GM04503 (cell line): ENCODE measurements at places on chromosomes 4 and X.
A peak's percentile ranks its signal among the peaks of the same experiment; 100 is the strongest.

- peak; percentile 39 for DNase-seq
Observed at GRCh38 chr4:931194-931959, 739 bp downstream of the GAK start.

DNA sequence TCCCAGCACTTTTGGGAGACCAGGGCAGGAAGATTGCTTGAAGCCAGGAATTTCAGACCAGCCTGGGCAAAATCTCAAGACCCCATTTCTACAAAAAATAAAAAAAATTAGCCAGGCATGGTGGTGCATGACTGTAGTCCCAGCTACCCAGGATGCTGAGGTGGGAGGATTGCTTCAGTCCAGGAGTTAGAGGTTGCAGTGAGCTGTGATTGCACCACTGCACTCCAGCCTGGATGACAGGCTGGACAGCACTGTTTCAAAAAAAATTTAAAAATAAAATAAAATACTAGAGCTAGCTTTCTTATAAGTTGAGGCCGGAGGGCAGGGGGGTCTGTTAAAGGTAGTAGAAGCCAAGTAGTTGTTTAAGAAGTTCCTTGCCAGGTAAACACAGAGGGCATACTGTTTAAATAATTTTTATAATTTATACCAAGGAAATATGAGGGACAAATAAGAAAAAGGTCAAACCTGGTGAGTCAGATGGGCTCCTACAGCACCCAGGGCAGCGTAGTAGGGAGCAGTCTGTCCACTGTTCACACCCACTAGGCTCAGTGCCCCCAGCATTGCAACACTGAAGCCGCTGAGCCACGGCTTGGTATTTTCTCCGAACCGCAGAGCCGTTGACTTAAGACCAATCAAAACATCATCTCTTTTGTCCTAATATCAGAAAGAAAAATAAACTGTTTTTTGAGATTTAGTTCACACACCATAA, 17.3 kb downstream of the COQ2 start:
- DNase-seq: no peak

DNA sequence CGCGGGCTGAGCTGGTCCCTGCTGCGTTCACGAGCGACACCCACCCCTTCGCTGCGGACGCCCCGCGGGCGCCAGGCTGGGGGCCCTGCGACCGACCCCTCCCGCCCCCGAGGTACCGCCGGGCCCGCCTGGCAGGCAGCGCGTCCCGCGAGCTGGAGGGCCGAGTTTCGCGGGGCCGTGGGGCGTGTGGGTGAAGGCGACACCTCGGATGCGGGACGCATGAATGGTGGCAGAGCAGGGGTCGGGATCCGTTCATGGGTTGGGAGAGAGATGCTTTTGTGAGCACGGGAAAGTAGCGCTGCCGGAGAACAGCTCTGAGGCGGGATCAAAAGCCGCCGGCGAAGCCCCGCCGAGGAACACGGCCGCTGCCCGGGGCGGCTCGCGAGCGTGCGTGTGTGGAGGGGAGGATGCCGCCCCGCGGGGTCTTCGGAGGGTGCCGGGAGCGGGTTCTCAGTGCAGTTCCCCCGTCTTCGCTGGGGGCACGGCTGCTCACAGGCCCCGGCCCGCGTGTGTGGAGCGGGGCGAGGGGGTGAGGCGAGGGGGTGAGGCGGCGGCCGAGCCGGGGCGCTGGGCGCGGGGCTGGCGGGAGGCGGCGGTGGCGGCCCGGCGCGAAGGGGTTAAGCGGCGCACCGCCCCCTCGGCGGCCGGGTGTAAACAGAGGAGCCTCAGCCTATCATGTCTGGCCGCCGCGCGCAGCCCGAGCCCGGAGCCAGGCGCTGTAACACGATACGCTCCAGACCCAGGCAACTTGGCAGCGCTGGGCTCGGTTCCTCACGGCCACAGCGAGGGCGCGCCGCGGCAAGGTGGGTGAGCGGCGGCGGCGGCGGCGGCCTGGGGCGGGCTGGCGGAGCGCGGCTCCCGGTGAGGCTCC, 205.3 kb downstream of the TENM3 start:
- peak; percentile 49 for DNase-seq

GRCh38 chr4:153465615-153466080, 512 bp upstream of the TMEM131L start:
- DNase-seq: no peak

GRCh38 chrX:131045726-131046125, 12.4 kb upstream of the ARHGAP36 start:
- DNase-seq: no peak

DNA sequence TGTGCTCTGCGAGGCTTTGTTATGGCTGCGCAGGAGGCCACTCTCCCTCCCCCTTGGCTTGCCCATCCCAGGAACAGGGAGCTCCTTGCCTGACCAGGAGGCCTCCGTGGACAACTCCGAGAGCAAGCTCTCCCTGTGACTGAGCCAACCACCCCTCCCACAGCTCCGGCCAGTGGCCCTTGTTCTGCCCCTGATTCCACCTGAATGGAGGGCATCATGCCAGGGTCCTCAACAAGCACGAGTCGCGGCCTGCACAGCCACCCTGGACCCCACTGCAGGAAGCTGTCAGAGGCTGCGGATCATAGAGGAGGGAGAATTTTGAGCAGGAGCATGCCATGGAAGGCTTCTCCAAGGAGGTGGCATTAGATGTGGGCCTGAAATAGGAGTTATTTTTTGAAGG, 44.8 kb upstream of the GRPEL1 start:
- no peak for DNase-seq

- DNase-seq: no peak
Observed at GRCh38 chrX:121836000-121836399, 788.6 kb downstream of the GLUD2 start.

DNA sequence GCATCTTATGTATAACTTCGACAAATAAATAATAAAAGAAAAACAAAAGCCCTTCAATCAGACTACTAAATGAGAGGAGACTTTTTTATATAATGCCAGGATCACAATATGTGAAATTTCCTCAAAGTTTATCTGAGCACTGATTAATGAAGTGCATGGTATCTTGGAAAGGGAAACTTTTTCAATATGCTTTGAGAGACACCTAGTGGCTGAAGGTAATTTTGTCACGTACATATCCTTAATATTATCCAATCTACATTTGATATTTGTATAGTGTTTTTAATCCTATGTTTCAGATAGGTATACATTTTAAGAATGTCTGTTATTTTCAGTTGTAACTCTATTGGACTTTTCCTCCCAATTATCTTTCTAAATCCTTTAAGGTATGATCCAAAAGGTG, 146.8 kb downstream of the KLHL4 start:
- DNase-seq: no peak

DNA sequence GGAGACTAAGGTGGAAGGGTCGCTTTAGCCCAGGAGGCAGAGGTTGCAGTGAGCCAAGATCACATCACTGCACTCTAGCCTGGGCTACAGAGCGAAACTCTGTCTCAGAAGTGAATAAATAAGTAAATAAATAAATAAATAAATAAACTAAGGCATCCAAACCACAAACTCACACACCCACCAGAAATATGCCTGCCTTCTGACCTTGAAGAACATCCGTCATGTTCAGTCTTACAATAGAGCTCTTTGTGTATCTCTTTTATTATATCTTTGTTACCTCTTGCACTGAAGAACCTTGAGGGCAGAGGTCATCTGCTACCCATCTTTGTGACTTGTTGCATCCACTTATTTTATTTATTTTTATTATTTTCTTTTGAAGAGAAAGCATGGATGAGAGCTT, 71.6 kb downstream of the PRRG1 start:
- DNase-seq: no peak

DNA sequence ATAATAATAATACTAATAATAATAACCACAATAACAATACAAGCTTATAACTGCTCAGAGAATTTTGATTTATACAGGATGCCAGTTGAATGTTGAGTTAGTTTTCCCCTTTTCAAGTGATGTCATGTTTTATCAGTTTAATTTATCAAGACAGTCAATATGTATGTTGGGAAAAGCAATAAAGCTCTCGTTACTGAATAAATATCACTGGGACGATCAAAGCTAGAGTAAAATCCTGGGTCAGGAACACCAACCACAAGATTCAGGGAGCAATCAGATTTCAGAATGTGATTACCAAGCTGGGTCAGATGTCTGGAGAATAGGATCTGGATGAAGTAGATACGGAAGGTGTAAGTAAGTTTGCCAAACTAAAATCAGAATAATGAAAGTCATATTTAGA, 179.6 kb downstream of the GRID2 start:
- no peak for DNase-seq

DNA sequence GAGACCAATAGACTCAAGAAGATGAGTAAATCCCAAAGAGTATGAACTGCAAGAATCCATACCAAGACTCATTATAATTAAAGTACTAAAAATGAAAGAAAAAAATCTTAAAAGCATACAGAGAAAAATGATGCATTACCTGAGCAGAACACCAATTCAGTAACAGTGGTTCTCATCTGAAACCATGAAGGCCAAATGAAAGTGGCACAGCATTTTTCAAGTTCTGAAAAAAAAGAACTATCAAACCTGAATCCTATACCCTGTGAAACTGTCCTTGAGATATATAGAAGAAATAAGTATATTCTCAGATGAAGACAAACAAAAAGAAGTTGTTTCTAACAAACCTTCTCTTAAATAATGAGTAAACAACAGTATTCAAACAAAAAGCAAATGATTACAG, 39.6 kb upstream of the TMPRSS11A start:
- DNase-seq: no peak

DNA sequence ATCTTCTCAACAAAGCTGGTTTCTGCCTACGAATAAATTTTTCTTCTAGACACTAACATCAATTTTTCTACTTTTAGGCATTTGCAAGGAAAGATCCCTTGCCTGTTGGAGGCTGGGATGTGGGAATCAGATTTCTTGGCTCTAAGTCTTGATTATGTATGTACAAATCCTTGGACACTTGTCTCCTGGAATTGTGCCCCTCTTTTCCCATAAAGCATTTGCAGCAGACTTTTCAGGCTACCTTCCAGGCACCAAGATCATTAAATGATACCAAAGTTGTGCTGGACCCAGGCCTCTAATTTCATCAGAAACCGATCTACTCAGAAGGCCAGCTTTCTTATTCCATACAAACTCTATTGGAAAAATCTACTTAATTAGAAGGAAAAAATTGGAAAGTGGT, 339.5 kb upstream of the DIPK2B start:
- no peak for DNase-seq

GRCh38 chr4:182354867-182355266, 111.7 kb downstream of the TENM3 start:
- no peak for DNase-seq

DNA sequence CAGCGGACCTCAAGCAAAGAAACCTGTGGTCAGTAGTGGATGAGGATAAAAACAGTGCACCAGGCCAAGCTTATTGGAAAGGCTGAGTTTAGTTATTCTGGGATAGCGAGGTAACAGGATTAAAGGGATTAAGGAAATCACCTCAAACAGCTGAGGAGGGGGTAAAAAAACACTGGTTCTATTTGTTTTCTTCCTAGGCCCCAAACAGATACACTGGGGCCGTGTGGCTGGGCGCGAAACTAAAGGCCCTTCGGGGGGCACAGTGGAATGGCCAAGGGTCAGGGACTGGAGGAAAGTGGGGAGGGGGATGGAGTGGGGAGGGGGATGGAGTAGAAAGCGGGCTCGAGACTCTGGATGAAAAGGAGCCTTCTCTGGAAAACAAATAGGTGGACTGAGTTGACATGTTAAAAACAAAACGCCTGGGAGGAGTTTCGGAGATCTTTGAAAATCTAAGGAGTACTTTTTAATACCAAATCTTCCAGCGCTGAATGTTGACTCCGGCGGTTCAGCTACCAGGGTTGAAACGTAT, 2.9 kb downstream of the SOX3 start:
- no peak for DNase-seq

- DNase-seq: no peak
Observed at GRCh38 chr4:11549525-11549924, 120.8 kb upstream of the HS3ST1 start.

- peak; percentile 95 for DNase-seq
Observed at GRCh38 chr4:142379277-142380051, 466.6 kb downstream of the INPP4B start.

DNA sequence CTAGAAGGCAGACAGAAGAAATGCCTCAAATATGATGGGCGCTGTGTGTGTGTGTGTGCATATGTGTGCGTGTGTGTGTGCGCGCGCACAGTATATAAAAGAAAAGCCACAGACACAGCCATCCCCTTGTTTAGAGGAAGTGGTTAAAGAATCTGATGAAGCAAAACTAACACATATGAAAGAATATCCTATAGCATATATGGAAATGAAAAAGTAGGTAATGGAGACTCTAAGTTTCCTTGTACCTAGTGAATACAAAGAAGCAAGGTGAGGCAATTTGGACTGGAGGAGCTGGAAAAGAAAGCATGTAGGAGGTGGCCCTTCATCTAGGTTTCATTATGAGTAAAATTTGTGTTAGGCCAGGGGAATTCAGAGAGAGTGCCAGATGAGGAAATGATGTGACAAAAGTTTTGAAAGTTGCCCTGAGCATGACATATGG, 58.6 kb upstream of the MCF2 start:
- no peak for DNase-seq

DNA sequence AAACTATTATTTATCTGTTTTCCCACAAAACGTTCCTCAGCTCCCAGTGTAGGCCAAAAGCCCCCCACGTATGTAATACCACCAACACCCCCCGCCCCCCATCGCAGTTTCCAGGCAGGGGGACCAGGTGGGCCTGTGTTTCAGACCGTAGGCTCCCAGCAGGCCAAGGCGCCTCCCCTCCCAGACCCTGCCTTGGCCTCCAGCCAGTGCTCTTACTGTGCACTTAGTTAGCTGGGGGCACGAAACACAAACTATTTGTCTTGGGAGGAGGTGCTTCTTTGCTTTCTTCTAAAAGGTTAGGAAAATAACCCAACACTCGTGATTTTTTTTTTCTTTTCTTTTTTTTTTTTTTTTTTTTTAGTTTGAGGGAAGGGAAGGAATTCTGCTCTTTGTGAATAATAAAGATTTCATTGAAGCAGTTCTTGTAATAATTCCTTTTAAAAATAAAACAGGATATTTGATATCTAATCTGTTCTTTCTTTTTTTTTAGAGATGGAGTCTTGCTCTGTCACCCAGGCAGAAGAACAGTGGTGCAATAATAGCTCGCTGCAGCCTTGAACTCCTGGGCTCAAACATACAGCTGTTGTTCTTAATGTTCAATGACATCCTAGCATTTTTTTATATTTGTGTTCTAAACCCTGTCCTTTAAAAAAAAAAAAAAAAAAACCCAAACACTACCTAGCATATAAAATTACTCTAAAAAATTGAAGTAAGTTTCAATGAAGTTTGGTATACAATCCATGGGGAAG, 83.0 kb upstream of the CLDN34 start:
- no peak for DNase-seq

- no peak for DNase-seq
Observed at GRCh38 chr4:159146488-159146887, 43.6 kb downstream of the RAPGEF2 start.
